CD4-positive, alpha-beta T cell treated with Interleukin-4 for 4 hours (primary cell): ENCODE measurements at places on chromosomes 4 and X.

GRCh38 chr4:99847362-99847976 lies 30.8 kb downstream of the DAPP1 start:
- peak; percentile 37 for DNase-seq

DNA sequence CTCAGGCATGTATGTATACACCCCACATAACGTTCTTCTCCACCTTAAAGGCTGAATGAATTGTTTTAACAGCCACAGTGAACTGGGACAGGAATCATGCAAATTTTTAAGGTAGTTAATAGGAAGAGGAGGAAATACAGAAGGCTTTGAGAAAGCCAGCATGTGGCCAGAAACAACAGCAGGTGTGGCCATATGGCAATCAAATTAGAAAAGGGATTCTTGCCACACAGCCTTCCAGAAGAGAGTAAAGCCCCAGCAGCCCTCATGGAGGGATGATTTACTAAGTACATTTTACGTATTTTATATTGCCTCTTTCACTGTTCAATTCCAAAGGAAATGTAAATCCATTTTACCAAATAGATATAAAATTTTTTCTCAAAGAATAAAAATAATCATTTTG lies 792.2 kb downstream of the ADGRL3 start:
- no peak for DNase-seq

GRCh38 chrX:45621376-45622041 lies 420.8 kb upstream of the DIPK2B start:
- DNase-seq = no peak

- no peak for DNase-seq
These were observed 2265.1 kb downstream of the PCDH7 start for GRCh38 chr4:32985256-32985655.

DNA sequence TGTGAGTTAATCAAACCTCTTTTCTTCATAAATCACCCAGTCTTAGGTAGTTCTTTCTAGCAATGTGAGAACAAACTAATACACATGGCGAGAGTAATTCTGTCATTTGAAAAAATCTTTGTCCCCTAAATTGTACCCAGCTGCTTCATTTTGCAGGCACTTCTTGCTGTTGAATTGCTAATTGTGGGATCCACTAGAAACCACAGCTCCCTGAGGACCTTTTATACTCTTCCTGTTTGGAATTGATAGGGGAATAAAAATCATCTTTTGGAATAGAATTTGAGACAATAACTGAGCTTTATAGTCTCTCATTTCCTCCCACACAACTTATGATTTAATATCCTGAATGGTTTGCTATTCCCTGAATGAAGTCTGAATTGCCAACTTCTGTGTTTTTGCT lies 170.2 kb downstream of the PACRGL start:
- no peak for DNase-seq

GRCh38 chr4:157994863-157995262 lies 178.0 kb downstream of the GASK1B start:
- no peak for DNase-seq

DNA sequence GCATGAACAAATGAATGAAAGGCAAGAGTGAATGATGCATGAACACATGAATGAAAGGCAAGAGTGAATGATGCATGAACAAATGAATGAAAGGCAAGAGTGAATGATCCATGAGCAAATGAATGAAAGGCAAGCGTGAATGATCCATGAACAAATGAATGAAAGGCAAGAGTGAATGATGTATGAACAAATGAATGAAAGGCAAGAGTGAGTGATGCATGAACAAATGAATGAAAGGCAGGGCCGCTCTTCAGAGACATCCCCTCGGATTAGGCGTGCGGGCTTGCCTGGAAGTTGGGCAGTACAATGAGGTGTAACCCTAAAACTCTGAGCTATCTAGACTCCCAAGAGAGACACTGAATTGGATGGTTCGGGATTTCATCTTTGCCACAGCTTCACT lies 3.7 kb downstream of the PCGF3 start:
- no peak for DNase-seq

GRCh38 chr4:105661028-105661427 lies 47.5 kb downstream of the INTS12 start:
- DNase-seq = no peak

GRCh38 chrX:78979789-78980464 lies 34.7 kb downstream of the P2RY10 start:
- DNase-seq = no peak

DNA sequence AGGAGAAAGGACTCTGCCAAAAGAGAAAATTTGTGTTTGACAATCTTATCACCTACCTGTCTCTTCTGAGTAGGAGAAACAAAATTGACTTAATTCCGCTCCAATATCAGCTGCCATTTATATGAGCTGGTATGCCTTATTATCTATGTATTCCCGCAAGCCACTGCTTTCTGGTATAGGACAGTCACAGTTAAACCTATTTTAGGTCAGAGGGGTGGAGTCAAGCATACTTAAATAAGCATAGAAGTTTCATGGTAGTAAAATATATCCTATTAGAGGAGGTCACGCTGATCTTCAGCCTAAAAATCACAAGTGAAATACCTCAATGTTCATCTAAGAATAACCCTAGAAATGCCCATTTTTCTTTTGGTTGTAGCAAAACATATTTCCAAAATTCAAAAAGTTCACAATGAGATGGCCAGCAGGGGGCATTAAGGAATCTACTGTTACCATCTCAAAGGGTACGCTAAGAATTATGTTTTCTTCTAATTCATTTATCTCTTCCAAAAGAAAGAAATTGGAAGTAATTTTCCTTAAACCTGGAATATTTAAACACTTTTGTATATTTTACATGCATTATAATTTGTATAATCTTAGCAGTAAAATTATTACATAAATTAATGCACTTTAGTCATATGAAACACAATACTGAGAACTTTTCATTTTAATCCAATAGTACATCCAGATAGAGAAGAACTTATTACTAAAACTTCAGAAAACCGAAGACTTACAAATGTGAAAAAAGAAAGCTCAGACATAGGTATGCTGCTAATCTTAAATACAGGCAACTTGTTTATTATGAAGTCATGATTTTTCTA lies 10.5 kb downstream of the PPAT start:
- DNase-seq = peak; percentile 46

DNA sequence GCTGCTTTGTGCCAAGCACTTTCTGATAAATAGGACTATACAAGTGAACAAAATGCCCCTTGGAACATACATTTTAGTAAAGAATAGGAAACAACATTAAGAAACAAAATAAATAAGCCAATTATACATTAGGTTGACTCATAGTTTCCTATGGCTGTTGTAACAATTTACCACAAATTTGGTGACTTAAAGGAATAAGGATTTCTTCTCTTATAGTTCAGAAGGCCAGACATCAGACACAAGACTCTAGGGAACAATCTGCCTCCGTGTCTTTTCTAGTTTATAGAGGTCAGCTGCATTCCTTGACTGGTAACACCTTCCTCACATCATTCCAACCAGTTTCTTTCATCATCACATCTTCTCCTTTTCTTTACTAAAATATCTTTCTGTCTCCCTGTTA lies 235.9 kb upstream of the PCDH18 start:
- DNase-seq = no peak

DNA sequence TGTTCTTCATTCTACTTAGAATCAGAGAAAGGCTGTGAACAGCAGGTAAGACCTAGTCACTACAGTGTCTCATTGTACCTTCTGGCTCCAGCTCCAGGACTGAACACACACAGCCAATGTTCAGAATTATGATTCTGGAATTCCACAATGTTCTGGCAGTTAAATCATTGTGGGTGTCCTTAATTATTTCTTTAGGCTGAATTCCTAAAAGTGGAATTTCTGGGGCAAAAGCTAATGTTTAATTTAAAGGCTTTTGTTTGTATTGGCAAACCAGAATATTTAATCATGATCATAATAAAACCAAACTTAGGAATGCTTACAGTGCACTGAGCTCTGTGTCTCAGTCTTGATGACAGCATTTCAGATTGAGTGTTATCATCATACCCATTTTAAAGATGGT lies 67.0 kb upstream of the FAT1 start:
- DNase-seq = no peak

DNA sequence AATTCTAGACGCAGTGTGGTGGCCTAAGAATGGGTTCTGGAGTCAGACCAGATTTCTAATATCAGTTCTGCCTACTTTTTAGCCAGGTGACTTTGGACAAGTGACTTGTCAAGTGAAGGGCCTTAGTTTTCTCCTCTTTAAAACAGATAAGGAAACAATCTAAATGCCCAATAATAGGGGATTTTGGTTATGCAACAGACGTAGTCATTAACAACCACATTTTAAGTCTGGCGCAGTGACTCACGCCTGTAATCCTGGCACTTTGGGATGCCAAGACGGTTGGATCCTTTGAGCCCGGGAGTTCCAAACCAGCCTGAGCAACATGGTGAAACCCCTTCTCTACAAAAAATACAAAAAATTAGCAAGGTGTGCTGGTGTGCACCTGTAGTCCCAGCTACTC lies 2.1 kb upstream of the ZMYM3 start:
- no peak for DNase-seq

DNA sequence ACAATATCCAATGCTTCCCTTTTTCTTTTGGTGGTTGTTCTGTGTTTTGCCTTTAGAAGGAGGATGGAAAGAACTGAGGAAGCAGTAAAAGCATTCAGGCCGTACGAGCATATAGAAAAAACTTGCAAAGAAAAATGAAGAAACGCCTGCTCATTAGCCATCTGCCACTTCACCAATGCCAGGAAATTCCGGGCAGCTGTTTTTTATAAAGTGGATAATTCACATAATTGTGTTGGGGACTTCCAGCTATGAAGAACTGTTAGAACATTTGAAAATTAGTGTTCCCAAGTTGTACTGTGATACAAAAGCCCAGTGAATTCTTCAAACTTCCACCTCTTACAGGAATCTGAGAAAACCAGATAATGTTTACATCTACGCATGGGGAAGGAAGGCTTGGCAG lies 11.7 kb downstream of the RELL1 start:
- no peak for DNase-seq

GRCh38 chr4:6333301-6334202 lies 63.9 kb downstream of the WFS1 start:
- DNase-seq = no peak

DNA sequence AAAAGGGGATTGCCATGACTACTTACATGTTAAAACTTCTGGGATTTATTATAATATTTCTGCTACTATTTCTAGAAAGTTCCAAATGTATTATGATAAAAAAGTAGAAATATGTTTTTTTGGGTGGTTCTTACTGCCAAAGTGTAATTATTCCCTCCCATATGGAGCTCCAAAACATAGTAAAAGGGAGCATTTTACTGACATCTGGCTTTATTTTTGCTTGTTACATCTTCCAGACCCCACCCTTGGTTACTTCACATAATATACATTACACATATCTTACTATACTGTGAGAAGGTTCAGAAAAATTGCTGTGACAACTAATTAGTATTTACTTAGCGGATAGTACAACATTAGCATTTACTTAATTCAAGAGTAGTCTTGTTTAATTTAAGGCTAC lies 205.1 kb upstream of the TLL1 start:
- DNase-seq = no peak

GRCh38 chrX:106927023-106927422 lies 6.8 kb downstream of the CLDN2 start:
- no peak for DNase-seq

DNA sequence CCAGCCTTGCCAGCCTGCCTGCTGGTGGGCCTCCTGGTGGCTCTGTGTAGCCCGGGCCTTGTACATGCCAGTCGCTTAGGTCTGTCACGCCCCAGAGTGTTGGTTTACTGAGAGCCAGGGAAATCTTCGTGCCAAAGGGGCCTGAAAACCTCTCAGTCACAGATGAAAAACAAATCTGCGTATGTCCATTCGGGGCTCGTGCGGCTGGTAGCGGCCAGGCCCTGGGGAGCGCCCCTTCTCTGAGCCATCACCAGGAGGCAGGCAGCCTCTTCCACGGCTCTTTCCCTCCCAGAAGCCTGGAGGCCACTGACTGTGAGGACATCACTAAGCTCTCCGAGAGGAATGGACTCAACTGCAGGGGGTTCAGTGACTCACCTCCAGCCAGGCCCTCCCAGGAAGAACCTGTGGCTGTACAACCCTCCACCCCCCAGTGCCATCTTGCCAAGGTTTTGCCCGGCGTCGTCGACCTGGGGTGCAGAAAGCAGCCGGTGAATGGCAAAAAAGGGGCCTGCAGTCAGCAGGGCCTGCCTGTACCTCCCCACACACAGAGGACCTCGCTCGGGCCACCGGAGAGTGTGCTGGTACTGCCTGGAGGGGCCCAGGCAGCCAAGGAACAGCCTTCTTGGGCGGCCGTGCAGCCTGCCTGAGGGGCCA lies 162.2 kb downstream of the BCOR start:
- no peak for DNase-seq
